ENCODE measurements at places on chromosomes 16 and 17.

DNA sequence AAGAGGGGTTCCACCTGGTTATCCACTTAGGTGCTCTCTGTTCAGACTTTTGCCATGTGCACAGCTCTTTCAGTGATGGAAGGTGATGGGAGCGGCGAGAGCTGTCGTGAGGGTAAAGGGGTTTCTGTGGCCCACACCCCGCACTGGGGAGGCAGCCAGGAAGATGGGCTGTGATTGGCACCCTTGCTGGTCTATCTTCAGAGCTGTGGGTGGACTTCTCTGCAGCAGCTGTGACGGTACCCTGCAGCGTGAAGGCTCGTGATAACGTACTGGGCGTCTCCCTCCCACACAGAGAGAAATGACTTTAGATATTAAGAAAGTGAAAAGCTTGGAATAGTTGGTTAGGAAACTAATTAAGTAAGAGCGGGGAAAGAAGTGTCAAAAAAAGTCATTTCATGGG lies 45.8 kb downstream of the MPRIP start:
- DNase-seq, result no peak

DNA sequence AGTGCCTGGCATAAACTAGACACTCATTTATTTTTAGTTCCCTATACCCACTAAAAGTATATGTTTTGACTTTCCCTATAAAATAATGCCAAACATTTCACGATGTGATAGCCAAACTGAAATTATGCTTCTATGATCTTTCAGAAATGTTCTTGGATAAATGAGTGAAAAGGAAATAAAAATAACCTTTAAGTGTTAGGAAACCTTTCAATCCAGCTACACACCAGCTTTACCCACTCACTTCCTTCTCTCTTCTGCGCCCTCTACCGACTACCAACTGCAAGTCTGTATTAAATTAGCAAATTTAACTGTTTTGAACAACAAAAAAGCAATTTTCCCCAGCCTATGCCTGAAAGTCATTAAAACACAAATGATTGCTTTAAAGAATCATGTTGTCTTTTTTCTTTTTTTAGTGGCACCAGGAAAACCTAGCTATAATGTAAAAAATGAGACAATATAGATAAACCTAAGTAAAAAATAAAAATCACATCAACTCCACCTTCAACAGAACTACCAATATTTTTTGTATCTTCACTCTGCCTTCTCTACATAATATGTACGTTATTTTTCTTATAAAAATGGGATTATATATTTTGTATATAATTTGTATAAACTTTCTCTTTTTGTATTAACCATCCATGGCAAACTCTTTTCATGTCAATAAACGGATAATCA lies 13.2 kb upstream of the TMEM100 start:
- peak; percentile 66 for DNase-seq

GRCh38 chr17:75270966-75271232 lies at the start of gene MIF4GD:
TSS of gene MIF4GD (minus strand) at chr17:75271231. CDS start at chr17:75270195, 1,036 bp downstream.
- no peak for DNase-seq

GRCh38 chr16:49419006-49419405 lies 45.4 kb downstream of the C16orf78 start:
- no peak for DNase-seq

GRCh38 chr16:88818575-88818874 lies 6.8 kb upstream of the APRT start:
- no peak for DNase-seq

- DNase-seq, result no peak
Measured at GRCh38 chr17:27631411-27631760, 398 bp downstream of the LGALS9 start.

- no peak for DNase-seq
Measured at GRCh38 chr16:85577899-85578598, 35.1 kb upstream of the GSE1 start.

- no peak for DNase-seq
Measured at GRCh38 chr17:77893144-77894044, 65.1 kb upstream of the TNRC6C start.

DNA sequence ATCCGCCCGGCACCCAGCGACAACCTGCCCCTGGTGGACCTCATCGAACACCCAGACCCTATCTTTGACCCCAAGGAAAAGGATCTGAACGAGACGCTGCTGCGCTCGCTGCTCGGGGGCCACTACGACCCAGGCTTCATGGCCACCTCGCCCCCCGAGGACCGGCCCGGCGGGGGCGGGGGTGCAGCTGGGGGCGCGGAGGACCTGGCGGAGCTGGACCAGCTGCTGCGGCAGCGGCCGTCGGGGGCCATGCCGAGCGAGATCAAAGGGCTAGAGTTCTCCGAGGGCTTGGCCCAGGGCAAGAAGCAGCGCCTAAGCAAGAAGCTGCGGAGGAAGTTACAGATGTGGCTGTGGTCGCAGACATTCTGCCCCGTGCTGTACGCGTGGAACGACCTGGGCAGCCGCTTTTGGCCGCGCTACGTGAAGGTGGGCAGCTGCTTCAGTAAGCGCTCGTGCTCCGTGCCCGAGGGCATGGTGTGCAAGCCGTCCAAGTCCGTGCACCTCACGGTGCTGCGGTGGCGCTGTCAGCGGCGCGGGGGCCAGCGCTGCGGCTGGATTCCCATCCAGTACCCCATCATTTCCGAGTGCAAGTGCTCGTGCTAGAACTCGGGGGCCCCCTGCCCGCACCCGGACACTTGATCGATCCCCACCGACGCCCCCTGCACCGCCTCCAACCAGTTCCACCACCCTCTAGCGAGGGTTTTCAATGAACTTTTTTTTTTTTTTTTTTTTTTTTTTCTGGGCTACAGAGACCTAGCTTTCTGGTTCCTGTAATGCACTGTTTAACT lies 1.0 kb downstream of the NOG start:
- DNase-seq, result no peak

GRCh38 chr17:4407216-4407615 lies 26.5 kb upstream of the SPNS3 start:
- no peak for DNase-seq

DNA sequence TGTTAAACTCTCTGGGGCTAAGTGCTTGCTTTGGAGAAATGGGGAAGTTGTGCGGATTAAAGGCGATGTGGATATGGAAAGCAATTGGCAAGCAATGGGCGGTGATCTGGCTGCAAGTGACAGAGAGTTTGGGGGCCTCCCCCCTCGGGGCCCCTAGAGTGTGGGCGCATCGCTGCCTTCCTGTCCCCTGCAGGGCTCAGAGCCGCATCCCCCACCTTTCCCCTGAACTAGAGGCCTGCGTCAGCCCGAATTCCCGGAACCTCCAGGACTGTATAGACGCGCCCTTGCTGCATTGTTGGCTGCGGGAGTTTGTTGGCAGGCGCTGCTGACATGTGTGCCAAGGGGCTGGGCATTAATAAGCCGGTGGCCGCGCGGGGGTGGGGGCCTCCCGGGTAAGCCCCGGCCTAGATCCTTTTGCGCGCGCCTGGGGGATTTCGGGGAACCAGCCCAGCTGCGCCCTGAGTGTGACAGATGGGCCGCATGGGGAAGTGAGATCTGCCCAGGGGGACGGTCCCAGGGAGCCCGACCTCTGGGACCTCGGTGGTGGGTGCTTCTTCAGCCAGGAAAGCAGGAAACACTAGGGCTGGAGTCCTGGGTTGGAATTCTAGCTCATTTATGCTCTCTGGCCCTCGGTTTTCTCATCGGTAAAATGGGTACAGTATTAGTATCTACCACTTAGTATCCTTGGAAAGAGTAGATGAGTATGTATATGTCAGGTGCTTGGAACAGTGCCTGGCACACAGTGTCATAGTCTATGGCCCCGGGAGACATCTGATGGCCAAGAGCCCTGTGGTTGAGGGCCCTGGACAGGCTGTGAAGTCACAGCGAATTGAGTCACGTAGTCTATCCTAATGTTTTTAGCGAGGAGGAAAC lies 1.0 kb downstream of the EEF2K start:
- DNase-seq, result no peak

DNA sequence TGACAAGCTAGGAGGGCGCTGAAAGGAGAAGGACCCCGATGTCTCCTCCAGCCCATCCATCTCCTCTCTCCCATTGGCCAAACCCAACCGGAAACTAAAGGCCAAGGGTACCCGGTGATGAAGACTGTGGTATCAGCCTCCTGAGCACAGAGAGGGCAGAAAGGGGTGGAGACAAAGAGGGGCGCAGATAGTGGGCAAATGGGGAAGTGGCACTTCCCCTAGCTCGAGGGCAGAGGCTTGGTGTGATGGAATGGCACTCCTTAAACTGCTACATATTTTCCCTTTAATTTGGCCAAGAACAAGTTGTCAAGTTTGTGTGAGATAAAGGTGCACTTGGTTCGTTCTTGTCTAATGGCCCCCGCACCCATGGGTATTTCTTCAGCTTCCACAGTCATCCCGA lies 27.8 kb downstream of the IL4R start:
- DNase-seq, result no peak

DNA sequence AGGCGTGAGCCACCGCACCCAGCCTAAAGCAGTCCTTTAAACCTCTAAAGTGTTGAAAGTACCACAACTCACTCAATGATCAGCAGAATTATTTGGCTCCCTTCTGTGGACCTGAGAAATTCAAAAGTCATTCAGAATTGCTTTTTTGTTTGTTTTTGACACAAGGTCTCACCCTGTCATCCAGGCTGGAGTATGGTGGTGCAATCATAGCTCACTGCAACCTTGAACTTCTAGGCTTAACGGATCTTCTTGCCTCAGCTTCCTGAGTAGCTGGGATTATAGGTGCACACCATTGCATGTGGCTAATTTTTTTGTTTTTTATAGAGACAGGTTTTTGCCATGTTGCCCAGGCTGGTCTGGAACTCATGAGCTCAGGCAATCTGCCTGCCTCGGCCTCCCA lies 44.3 kb downstream of the TRAF4 start:
- DNase-seq, result no peak

- DNase-seq, result no peak
Measured at GRCh38 chr17:78351449-78352006, 8.3 kb downstream of the SOCS3 start.
